ENCODE measurements at places on chromosomes 16 and 17.
A peak's percentile ranks its signal among the peaks of the same experiment; 100 is the strongest.

DNA sequence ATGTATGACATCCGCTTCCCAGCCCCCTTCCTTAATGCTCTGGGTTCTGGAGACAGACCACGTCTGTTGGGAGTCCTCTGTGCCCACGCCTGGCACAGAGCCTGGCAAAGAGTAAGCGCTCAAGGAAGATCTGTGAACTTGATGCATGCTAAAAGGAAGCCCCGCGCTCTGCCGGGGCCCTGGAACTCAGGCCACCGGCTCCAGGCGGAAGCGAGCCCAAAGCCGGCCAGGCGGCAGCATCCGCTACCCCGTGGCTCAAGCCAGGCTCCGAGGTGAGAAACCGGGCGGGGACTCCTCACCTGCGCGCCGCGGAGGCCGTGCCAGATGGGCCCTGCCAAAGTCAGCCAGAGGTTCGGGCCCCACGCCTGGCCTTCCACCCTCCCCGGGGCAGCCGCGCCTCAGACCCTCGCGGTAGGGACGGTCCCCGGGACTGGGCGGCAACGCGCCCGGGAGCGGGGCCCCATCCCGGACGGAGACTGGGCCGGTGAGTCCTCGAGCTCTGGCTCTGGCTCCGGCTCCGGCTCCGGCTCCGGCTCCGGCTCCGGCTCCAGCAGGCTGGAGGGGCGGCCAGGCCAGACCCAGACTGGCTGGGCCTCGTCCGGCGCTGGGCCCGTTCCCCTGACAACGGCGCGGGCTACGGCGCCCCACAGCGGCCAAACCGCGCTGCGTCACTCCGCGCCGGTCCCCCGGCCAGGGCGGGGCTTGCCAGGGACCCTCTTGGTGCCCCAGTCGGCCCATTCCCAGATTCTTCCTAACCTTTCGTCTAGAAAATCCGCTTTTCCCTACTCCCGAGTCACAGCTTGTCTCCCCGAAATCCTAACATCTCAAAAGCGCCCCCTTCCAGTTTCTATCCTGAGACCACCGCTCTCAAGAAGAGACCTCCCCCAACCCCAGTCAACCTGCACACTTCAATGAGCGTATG lies at the start of gene ZDHHC1:
Gene ZDHHC1, minus strand, starts transcription at position 606 of the 922 bp plus-strand sequence. CDS start 8,702 bp downstream, outside the sequence.
- DNase-seq = no peak

GRCh38 chr17:77471984-77472461 lies 331.3 kb downstream of the SEC14L1 start:
- DNase-seq = no peak

DNA sequence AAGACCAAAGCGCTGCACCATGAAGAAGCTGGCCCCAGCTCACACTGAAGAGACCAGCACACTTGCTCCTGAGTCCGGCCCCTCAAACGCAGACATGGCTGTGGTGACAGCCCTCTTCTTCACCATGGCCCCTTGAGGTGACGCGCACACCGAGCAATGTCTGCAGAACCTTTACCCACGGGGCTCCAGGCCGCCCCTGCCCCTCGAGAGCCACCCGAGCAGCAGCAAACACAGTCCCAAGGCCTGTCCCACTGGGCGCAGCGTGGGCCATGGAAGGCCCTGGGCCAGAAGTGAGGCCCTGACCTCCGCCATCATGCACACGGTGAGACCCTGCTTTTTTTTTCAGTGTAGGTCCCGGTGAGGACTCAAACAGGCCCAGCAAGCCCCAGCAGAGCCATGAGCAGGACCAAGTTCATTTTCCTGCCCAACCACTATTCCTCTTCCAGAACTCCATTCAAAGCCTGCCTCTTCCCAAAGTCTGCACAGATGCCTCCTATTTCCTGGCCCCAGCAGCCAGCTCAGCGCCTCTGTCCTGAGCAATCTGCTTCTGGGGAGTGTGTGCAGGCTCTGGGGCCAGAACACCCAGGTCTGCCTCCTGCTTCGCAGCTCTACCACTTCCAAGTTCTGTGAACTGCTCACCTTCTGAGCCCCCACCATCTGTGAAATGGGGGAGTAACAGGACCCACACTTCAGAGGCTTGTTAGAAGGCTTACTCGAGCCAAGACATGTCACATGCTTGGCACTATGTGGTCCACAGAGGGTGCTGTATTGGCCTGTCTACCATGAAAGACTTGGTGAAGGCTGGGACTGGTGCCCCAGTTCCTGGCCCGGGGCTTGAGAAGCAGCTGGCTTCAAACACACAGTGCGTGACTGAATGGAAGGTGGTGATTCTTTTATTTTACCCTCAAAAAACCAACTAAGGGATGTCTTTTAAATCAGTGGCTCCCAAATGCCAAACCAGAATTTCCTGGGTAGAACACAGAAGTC lies 35.7 kb upstream of the GSG1L start:
- no peak for DNase-seq

DNA sequence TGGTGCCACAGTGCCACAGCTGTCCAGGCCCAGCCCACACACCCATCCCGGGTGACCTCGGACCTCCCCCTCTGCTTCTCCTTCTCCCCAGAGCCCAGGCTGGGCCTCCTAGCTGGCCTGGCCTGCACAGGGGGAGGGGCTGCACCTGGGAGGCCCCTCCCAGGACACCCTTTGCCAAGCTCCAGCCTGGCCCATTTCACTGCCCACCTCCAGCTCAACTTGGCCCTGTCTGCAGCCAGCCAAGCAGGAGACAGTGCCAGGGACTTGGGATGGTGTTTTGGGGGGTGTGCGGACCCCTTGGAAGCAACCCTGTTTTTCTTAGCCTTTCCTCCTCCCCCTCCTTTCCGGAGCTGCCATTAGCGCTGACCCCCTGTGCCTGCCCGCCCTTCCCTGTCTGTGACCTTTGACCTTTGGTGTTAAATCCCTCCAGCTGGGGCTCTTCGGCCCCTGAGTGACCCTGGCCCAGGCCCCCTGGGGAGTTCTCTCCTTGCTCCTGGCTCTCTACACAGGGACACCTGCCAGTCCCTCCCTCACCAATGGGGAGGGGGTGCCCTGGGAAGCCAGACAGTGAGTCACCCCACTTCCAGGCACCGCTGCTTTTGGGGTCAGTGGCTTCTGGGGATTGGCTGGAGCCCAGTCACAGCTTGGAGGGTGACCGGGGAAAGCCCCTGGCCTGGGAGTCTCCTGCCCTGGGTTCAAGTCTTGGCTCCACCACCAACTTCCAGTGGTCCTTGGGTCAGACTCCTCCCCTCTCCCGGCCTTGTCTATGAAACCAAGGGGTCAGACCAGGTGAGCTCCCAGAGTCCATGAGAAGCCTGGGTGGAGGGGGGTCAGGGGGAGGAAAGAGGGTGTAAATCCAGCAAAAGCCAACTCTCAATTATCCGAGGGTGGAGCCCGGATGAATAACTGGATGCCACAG lies 1.9 kb downstream of the GLIS2 start:
- DNase-seq = no peak

GRCh38 chr17:7929158-7930023 lies at the start of gene KCNAB3:
Gene KCNAB3, minus strand, starts transcription at chr17:7929856. Its CDS starts 421 bp downstream, at chr17:7929435.
- peak; percentile 55 for DNase-seq
